ENCODE measurements at places on chromosomes 7 and 10.

DNA sequence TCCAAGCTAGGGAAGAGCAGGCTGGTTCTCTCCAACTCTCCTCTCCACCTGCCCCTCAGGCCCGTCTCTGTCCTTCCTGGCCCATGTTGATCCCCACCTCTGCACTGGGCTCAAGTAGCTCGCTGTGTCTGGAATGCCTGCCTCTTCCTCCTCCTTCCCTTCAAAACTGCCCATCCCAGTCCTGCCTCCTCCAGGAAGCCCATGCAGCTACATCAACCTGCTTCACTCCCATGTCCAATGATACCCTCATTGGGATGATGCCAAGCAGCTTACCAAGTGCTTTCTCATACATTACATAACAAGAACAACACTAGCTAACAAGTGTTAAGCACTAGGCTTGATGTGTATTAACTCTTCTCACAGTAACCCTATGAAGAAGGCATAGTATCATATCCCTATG lies 8.2 kb downstream of the ASB10 start:
- DNase-seq = no peak

DNA sequence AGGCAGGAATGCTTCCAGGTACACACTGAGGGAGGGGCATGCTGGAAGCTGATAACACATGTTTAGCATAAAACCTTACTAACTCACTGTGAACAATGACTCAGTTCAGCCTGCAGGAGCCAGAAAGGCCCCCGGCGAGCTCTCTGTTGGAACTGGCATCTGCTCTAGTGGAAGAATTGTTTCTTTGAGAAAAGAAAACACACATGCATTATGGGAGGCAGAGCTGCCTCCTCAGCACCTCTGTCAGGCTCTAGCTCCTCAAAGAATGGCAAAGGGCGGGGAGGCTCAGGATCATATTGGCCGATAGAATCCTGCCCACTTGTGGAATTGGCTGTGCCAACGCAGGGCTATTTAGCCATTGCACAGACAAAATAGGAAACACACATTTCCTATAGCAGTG lies 338.3 kb downstream of the CXCL12 start:
- DNase-seq = no peak

- DNase-seq = no peak
These were observed 206.0 kb upstream of the SH2B2 start for GRCh38 chr7:102080434-102081243.

DNA sequence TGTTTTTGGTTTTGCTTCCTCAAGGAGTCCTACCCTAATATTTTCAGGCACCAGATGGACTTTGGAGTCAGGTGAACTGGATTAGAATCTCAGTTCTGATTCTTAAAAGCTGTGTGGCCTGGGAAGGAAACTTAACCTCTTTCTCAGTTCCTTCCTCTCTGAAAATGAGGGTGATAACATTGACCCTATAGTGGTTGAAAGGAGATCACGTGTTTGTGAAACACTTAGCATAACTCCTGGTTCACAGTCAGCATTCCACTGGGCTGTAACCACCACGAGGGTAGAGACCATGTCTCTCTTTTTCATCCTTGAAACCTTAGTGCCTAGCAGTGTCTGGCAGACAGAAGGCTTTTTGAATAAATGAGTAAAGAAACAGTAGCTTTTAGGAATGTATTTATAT lies 16.7 kb downstream of the LSMEM1 start:
- no peak for DNase-seq

DNA sequence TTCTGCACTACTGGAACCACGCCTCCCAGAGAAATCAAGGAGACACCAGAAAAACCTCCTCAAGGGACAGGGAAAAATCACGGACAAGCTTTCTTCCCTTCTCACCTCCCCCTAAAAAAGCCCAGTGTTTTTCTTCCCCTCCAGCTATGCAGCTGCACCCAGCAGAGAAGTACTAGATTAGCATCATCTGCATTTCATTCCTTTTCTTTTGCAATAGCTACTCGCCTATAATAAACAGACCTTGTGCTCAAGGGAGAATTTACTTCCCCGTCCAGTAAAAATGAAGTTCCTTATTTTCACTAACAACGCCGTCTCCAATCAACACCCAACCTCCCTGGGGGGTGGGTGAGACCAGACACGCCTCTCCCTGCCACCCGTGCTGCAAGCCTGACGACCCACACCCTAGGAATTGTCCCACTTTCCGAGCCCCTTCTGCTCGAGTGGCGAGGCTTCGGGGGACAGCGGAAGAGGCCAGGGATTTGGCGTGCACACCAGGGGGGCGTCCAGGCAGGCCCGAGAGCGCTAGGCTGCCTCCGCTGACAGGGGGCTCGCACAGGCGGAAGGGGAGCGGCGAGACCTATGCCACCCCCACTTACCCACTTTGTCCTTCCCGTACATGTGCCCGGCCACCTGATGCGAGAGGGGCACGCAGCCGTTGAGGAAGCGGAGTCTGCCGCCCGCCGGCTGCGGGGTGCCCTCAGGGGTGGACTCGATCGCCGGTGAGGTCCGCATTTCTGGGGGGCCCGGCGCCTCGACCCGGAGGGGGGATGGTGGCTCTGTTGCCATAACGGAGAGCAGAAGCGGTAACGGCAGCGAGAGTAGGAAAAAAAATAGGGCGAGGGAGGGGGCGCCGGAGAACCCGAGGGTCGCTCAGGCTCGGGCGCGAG lies 625 bp downstream of the IPMK start:
- no peak for DNase-seq

DNA sequence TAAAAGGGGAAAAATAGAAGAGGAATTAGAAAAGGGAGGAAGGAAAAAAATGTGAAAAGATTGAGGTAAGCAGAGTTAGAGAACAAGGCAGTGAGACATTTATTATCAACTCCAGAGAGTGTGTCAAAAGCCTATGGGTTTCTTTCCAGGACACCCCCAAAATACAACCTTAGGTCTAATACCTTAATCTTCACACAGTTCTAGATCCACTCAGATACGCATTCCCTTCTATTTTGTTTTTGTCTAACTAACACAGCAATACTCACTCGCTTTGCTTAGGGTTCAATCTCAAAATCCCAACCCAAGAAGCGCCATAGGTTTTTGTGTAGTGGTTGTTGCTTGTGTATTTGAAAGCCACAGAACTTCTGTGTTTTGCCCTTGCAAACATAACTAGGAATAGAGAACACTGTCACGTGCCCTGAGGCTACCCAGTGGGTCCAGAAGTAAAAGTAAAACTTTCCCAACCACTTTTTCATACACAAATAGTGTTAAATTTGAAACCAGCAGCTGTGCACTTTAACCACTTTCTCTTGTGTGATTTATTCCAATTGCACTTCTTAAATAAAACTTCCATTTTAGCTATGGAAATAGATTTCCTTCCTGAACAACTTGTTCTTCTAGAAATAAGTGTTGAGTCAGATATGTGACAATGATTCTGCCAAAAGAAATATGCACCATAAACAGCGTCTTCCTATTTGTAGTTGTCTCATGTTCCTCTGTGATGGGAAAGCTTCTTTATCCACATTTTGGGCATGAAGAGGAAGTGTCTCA lies 414.7 kb upstream of the GHITM start:
- no peak for DNase-seq

- DNase-seq = no peak
These were observed 679.6 kb downstream of the PARD3 start for GRCh38 chr10:34135515-34135914.

DNA sequence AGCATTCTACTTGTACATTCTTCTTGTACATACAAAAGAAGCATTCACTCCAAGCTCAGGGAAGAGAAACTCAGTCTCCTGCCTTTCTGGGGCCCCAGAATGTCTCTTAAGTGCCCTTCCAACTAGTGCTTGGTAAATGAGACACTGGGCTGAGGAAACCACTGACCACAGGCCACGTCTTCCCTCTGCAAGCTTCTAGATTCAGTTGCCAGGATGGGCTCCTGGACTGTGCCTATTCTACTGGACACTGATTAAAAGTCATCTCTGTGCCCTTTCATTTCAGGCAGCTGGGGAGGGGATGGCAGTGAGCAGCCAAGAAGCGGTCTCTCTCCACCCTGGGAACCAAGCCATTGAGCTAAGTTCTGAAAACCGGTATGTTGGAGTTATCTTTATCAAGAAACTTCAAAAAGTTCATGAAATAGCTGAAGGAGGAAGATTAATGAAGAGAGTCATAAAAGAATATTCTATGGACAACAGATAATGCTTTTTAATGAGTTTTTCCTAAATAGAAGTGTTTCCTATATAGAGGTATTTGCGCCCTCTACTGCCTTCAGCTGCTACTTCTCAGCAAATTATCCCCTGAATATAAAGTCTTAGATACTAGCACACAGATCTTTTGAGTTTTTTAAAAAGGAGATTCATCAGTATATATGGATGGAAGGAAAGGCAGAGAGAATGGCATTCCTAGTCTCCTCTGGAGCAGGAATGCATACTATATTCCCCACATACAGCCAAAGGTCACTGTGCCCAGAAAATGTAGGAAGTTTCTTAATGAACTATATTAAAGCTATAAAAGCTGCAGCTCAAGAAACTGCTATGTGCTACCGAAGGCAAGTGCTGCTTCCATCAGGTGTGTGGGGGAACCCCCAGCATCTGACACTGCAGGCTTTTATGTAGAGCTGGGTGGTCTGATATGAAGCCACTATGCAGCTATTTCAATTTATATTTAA lies 8.4 kb upstream of the IFIT1B start:
- DNase-seq = no peak

GRCh38 chr10:30858499-30858898 lies 173.2 kb downstream of the ZNF438 start:
- no peak for DNase-seq

DNA sequence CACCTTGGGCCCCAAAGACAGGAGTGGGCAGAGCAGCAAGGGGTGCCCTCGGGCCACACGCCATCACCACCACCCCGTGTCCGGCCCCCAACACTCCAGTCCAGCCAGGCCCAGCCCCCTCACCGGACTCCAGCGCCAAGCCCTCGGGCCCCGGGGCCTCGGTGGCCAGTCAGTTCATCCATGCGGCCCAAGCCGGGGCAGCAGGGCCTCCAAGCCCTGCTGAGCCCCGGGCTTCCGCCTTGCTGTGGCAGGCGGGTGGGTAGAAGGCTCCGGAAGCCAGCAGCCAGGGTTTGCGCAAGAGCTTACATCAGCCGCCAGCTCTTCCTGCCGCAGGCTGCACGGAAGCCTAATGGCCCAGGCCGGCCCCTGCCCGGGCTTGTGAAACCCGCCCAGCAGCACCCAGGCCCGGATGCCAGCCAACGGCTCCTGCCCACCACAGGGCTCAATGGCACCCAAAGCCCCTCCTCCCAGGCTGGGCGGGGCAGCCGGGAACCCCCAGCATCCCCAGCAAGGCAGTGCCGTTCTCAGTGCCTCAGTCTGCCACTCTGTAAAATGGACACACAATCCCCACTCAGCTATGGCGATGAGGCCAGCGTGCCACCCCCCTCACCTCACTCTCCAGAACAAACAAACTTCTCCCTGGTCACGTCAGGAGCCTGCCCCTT lies 26.5 kb downstream of the TNRC18 start:
- peak; percentile 72 for DNase-seq

DNA sequence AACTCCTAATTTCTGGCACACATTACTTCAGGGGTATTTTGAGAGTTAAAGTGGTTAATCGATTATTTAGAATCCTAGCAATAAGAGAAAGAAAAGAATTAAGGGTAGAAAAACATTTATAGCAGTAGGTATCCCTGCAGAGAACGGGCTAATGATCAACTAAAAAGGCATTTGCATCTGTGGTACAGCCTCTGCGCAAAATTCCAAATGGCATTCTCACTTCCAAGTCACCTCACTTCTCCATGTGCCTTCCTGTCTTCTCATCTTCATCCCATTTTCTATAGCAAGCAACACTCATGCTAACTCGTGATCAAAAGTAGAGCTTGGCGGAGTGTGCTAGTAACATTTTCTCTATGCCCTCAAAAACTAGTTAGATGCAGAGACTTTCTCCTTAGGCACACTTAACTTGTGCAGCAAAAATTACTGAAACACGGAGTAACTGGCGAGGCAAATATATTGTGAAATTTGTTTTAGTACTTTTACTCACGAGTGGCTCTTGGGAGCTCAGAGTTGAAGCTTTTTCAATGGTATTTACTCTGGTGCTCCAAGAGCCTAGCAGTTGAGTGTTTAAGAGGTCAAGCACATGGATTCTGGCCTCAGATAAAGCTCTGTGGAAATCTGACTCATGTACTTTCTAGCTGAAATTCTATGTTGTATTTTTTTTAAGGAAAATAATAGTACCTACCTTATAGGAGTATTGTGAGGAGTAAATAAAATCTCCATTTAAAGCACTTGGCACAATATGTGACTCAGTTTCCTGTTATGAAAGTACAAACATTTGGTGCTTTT lies 65.1 kb downstream of the MET start:
- DNase-seq = no peak

GRCh38 chr7:32586291-32587221 lies 91.3 kb downstream of the AVL9 start:
- no peak for DNase-seq

GRCh38 chr7:148020679-148021078 lies 569.9 kb upstream of the C7orf33 start:
- DNase-seq = no peak

DNA sequence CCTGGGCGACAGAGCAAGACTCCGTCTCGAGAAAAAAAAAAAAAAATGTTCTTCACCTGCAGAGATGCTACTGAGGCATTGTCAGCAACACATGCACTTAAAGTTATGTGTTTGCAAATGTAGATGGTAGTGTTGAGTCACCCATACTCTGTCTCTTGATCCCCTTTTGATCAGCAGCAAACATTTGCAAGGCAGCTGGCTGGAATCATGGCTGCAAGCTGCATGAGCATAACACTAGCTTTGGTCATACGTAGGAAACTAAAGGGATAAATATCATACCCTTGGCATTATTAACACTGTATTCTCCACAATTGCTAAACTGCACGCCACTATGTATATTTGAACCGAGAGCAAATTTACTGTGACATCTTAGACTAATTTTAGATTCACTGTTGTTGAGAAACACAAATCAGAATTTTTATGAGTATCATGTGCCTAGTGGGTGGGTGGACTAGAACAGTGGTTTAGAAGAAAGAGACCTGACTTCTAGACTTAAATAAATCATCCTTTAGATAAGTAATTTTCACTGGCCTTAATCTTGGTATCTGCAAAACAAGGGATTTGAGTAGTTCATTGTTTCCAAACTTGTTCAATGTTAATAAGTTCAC lies 229.3 kb upstream of the MEOX2 start:
- no peak for DNase-seq

DNA sequence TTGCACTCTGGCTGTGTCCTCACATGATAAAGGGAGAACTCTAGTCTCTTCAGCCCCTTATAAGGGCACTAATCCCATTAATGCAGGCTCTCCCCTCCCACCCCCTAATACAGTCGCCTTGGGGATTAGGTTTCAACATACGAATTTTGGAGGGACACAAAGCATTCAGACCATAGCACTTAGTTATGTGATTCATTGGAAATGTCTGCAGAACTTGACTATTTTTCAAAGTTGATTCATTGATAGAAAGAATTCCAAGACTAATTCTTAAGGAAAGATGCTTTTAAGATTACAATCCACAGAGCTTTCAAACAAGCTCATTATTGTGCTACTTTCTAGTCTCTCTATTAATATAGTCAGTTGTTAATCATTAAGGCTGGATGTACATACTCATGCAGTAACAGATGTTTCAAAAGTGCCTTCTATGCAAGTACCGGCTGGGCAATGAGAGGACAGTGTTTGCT lies 85.3 kb upstream of the RPA3 start:
- no peak for DNase-seq

Data from stimulated activated CD8-positive, alpha-beta memory T cell treated with anti-CD3 and anti-CD28 coated beads, Interleukin-7, amount 100 ng/mL, for 24 hours (primary cell).